Left cardiac atrium (tissue), 4 donors: ENCODE measurements at places on chromosomes 16 and 17. TPM values are rescaled to one million over a fixed set of nuclear protein-coding genes. Genes with fewer than 3 reads are reported as not detected.

- DNase-seq, result no peak
These were observed 75.0 kb downstream of the GPRC5B start for GRCh38 chr16:19809693-19810092.

DNA sequence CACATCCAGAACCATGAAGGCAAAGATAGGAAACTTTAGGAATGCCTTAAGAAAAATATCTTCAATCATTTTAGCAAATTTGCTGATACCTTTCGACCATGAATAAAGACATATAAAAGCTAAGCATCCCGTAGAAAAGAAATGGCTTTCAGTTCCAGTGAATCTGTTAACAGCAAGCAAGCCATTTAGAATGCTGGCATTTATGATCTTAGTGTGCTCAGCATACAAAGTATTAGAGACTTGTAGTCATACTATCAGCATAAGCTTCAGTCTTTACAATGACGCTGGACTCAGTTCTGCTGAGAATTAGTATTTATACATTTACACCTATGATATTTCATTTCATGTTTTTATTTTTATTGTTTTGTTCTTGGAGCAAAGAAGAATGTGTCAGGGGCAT is 38.7 kb downstream of the VAT1L start:
- DNase-seq, result no peak

DNA sequence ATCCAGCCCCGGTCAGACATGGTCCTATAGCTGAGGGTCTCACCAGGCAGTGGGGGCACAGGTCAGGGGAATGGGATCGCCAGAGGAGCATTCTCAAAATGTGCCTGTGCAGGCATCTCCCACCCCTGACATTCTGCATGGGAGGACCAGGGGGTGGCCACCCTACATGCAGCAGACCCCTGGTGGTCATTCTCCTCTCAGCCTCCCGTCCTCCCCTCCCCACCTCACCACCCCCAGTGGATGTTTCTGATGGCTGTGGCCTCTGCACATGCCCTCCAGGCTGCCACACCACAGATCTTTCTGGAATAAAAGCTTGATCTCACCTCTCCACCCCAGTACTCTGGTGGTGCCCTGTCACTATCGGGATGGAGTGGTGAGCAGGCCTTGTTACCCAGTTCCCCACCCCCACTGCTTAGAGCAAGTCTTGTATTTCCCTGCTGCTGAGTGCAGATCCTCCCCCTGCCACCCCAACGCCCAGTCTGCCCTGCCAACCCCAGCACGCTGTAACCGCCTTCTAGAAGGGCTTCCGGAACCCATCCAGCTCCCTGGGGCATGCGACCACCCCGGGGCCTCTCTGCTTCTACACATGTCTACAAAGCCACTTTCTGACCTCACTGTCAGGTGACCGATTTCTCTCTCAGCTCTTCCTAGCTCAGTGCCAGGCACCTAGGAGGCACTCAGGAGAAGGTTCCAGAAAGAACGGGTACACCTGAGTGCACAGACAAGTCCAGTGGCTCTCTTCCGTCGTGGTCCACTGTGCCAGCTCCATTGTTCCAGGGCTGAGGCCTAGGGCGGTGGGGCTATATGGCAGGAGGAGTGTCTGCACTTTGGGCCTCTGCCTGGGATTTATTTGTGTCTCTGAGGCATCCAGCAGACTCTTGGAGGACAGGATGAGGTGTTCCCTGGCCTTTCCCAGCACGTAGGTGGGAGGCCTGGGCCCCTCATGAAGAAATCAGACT is 9.3 kb downstream of the TBC1D24 start:
- DNase-seq, result no peak

- DNase-seq, result no peak
These were observed 4.5 kb downstream of the NXPH3 start for GRCh38 chr17:49580055-49580721.

Gene NOD2
- total RNA-seq, result 1.4 TPM

- no peak for DNase-seq
These were observed 137.7 kb upstream of the CORO6 start for GRCh38 chr17:29760279-29761039.
